ENCODE measurements at places on chromosomes 3 and 15.

DNA sequence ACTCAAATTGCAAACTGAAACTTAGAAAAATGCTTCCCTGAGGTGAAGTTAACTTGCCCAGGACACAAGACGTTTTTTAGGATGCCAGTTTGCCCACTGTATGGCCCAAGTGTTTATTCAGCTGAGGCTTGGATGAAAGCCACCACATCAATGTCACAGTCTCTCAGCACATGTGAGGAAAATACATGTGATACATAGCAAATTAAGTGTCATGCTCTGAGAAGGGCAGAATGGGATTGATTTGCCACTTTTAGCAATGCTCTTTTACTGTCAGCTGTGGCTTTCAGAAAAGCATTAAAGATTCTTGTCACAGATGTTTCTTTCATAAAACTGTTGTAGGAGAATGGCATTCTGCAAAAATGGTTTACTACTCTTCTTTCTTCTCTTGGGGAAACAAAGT is 165.5 kb downstream of the ZIC1 start:
- no peak for DNase-seq

- DNase-seq = no peak
Observed at GRCh38 chr3:27590437-27591298, 106.5 kb upstream of the SLC4A7 start.

- DNase-seq = no peak
Observed at GRCh38 chr3:46717447-46718231, at the start of gene PRSS50. Gene PRSS50 (minus strand): TSS chr3:46717869. CDS start chr3:46717824, 45 bp downstream.

DNA sequence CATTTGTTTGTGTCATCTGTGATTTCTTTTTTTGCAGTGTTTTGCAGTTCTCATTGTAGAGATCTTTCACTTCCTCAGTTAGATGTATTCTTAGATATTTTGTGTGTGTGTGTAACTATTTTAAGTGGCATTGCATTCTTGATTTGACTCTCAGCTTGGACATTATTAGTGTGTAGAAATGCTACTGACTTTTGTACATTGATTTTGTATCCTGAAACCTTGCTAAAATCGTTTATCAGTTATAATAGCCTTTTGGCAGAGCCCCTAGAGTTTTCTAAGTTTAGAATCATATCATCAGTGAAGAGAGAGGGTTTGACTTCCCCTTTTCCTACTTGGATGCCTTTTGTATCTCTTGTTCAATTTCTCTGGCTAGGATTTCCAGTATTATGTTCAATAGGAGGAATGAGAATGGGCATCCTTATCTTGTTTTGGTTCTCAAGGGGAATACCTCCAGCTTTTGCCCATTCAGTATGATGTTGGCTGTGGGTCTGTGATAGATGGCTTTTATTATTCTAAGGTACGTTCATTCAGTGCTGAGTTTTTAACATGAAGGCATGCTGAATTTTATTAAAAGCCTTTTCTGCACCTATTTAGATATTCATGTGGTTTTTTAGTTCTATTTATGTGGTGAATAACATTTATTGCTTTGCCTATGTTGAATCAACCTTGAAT is 211.7 kb downstream of the MBNL1 start:
- no peak for DNase-seq

DNA sequence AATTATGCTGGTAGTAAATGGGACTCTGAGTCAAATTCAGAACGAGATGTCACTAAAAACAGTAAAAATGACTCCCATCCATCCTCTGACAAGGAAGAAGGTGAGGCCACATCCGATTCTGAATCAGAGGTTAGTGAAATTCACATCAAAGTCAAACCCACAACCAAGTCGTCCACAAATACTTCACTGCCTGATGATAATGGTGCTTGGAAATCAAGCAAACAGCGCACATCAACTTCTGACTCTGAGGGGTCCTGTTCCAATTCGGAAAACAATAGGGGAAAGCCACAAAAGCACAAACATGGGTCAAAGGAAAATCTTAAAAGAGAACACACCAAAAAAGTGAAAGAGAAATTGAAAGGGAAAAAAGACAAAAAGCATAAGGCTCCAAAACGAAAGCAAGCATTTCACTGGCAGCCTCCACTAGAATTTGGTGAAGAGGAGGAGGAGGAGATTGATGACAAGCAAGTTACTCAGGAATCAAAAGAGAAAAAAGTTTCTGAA is 15.1 kb upstream of the ZBTB47 start:
- DNase-seq = no peak

DNA sequence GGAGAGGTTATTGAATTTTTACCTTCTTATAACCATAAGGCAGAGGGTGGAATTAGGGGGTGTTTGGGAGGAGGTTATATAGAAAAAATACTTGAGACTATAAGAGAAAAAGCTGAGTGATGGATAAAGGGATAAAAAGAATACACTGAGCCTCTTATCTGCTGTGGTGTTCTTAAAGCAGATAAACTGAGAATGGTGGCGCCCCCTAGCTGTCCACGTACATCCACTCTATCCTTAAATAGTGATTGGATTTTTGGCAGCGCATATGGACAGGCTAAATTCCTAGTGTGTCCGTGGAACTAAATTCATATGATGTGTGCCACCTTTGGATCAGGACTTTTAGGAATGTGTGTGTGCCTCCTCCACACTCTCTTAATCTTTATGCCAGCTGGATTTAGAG is 121.1 kb downstream of the OXSM start:
- no peak for DNase-seq

- no peak for DNase-seq
Observed at GRCh38 chr3:153414982-153415381, 253.0 kb downstream of the RAP2B start.

DNA sequence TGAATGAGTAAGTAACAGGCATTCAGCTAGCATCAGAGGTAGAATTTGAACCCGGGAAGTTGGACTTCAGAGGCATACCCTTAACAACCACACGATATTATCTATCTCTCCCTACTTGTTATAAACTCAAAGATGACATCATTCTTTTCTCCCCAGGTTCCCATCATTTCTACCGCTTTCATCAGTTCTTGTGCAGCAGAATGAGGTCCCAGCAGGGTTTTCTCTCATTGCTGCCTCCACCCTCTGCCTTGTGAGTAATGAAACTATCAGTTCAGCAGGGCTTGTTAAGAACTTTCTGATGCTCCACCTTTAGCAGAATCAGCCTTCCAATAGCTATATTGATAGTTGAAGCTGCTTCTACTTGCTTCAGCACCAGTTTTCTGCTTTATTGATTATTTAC is 487.5 kb upstream of the KCNMB2 start:
- DNase-seq = no peak

DNA sequence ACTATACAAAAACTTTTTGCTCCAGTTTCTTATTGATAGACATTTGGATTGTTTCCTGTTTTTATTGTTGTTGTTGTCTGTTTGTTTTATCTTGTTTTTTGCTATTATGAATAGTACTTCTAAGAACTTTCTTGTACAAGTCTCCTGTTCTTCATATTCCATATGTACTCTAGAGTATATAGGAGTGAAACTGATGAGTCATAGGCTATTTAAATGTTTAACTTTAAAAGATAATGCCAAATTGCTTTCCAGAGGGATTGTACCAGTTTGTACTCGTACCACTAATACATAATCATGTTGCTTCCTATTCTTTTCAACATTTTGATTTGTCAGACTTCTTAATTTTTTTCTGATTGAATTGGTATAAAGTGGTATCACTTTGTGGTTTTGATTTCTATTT is 19.6 kb downstream of the LRRC49 start:
- no peak for DNase-seq

- no peak for DNase-seq
Observed at GRCh38 chr15:84572231-84572630, 28.6 kb upstream of the ZSCAN2 start.

DNA sequence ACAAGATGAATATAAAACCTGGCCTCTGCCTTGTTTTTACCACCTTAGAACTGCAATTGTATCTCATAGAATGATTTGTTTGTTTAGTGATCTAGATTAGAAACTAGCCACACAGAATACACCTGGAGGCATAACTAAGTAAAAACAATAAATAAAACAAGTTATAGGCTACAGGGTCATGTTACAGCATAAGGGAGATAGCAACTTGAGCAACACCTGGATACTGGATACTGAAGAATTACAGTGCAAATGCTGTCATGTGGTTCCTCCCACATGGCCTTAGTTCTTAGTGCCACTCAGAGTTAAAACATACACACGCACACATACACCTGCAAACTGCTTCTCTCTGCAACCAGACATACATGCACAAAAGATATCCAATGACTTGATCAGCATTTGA is 563.4 kb upstream of the DPPA4 start:
- DNase-seq = no peak

- no peak for DNase-seq
Observed at GRCh38 chr3:113136071-113136470, 75.3 kb upstream of the BOC start.

GRCh38 chr3:37144806-37145205 is 29.6 kb downstream of the LRRFIP2 start:
- DNase-seq = no peak

DNA sequence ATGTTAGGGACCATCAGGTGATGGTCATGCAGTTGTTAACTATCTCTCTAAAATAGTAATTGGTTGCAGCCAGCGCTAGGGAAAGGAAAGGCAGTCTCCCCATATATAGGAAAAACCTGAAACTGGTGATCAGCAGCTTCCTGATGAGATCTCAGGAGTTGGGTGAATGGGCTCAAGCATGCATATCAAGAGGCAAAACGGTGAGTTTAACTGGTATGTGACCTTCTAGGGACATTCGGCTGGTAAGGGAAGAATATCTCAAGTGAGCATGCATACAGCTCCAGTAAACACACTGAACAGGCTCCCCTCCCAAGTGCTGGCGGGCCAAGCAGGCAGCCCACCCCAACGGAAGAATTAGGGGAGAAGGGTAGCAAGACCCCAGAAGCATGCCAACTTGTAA is 49.3 kb upstream of the ROBO2 start:
- DNase-seq = no peak

DNA sequence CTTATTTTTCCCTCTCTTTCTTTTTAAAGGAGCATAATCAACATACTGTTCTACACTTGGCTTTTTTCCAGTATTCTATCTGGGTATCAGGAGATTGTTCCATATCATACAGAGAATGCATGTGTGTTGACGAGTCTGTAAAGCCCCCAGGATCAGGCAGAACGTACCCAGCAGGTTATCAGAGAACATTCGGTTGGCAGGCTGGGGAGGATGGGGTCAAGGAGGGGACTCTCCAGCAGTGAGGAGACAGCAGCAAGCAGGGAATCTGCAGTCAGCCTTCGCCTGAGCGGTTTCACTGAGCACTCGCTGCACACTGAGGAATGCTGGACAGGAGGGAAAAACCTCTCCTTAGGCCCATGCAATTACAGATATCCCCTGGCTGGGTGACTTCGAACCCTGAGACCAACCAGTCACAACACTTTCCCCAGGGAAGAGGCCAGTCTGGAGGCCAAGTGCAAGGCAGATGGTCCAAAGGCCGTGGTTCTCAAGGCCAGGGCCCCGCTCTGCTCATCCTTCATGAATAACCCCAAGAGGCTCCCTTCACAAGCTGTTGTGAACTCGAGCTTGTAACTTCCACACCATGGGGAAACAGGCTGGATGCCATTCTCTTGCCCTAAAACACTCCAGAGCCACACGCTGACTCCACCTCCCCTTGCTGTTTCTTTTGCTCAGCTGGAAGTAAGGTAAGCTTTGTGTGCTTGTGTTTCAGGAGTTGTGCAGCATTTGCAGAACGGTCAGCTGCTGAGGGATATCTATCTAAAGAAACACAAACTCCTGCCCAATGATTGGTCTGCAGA is 60.1 kb downstream of the PXYLP1 start:
- DNase-seq = no peak

- no peak for DNase-seq
Observed at GRCh38 chr3:187795207-187795960, 50.1 kb upstream of the BCL6 start.

GRCh38 chr3:101252307-101252706 is 68.1 kb downstream of the IMPG2 start:
- DNase-seq = no peak

DNA sequence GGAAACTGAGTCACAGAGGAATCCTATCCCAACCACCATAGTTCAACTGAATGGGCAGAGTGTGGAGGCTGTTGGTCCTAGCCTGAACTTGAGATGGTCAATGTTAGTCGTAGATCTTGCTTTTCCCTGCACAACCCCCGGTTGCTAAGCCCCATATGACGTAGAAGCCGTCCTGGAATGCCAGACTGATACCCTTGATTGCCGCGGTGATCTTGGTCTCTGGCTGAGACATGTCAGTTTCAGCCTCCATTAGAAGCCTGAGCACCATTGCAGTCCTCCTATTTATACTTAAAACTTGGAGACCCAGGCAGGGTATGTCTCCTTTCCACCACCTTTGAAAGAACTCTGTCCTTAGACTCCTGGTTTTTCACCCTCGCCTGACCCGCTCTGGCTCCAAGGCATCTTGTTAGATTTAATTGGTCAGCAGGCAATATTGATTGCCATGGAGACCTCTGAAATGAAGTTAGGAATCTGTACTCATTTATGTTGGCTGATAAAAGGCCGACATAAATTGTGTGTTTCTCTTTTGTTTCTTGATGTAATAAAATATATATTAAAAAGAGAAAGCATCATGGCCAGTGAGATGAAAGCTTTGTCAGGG is 53.4 kb downstream of the RPLP1 start:
- DNase-seq = no peak

GRCh38 chr3:22421589-22421988 is 670.6 kb upstream of the ZNF385D start:
- no peak for DNase-seq

DNA sequence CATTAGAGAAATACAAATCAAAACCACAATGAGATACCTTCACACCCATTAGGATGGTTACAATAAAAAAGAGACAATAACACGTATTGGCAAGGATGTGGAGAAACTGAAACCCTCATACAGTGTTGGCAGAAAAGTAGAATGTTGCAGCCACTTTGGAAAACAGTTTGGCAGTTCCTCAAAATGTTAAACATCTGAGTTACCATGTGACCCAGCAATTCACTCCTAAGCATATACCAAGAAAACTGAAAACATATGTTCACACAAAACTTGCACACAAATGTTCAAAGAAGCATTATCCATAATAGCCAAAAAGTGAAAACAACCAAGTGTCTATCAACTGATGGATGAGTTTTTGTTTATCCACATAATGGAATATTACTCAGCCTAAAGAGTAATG is 166.9 kb upstream of the FAM3D start:
- no peak for DNase-seq

GRCh38 chr15:89628301-89628700 is 27.0 kb downstream of the KIF7 start:
- no peak for DNase-seq

Data from esophagus squamous epithelium (tissue), 5 donors.